ENCODE measurements at places on chromosomes 1 and 21.

- DNase-seq = no peak
Measured at GRCh38 chr1:22791831-22792347, 81.2 kb downstream of the EPHB2 start.

DNA sequence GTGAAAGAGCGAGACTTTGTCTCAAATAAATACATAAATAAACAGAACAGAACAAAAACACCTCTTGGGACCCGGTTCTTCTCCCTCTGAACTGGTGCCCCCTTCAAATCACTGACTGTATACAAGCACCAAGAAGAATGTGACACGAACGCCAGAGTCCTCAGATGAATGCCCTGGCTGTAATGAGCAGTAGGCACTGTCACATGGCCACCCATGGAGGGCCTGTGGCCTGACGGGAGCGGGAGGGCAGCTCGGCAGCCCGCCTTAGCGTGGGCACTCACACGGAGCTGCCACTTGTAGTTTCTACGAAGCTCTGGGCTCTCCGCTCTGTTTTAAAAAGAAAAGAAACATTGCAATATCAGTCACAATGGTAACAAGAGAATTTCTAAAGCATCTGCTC, 146.0 kb downstream of the PEX14 start:
- DNase-seq = no peak

DNA sequence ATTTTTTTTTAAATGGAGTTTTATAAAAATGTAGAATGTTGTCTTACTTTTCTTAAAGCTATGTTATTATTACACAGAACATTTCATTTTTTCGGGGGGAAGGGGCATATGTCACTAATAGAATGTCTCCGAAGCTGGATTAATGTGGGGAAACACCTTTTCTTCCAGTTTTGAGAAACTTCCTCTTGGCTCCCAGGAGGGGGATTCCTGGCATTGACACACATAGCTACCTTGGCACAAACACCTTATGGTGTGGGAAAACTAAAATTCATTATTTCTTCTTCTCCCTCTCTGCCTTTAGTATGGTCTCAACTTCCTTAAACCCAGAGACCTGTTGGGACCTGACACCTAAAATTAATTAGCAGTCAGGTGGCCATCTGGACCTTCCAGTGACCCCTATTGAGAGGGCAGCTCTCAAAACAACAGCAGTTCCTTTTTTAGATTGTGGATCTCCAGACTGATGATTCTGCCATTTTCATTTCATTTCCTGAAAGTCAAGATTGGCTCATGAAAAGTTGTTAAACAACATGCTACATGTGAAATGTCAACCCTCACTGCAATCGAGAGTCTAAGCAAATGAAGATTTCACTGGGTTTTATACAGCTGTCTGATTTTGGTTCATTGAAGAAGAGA, 70.1 kb upstream of the EDEM3 start:
- DNase-seq = peak; percentile 12

DNA sequence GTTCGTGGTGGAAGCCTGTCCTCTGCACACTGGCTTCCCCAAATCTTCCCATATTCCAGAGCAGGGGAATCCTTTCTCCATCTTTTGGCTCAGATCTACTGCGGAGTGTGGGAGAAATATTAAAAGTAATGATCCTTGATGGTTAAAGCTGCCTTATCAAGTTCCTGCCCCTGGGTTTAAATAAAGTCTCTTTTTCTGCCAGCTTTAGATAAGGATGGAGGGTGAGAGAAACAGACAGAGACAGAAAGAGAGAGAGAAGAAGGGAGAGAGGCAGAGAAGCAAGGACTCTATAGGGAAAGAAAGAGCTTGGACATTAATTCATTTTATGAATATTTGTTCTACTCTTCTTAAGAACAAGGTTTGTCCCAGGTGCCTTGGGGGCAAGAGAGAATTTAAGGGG, 98.0 kb downstream of the KCNJ15 start:
- no peak for DNase-seq

GRCh38 chr21:36689324-36689723, 9.6 kb upstream of the SIM2 start:
- DNase-seq = no peak

DNA sequence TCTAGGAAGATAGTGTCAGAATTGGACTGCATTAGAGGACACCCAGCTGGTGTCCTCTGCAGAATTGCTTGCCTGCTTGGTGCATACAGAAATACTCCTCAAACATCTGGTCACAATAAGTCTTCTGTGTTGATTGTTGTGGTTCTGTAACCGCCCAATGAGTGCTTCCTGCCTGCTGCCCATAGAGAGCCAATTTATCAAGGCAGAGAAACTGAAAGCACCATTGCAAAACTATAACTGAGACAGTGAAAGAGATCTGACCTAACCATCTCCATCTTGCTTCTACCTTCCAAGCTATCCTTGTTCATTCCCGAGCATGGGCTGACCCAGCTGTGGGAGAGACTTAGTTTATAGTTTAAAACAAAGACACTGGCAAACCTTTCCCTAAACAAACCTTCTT, 462.4 kb upstream of the RGS18 start:
- peak; percentile 34 for DNase-seq

DNA sequence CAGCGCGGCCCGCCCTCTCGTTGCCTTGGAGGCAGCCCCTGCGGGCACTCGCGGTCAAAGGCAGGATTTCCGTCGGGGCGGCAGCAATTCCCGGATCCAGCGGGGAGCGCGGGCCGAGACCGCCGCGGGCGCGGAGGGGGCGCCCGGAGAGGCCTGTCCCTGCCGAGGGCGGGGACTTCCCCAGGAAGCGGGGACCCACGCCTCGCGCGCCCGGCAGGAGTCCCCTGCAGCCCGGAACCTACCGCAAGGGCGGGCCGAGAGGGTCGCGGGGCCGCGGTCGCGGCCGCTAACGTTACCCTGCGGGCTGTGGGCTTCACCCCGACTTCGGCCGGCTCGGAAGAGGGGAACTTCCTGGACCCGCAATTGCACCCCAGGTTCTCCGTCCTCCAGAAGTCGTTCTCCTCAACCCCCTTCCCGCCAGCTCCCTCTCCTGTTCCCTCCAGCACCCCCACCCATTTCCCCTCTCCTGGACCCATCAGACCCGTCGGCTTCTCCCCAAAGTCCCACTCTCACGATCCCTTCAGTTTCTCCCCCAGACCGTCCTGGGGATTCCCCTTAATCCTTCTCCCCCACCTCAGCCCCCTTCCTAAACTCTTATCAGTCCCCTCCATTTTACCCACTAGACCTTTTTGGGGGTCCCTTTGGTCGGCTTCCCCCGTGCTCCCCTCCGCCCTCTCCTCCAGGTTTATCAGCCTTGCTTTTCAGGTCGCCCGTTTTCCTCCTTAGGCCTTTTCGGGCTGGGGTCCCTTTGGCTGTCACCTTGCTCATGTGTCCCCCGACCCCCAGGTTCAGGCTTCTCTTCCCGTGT, 604 bp downstream of the FGR start:
- DNase-seq = peak; percentile 51

GRCh38 chr1:59062743-59063142, 234.2 kb upstream of the FGGY start:
- no peak for DNase-seq

GRCh38 chr1:58251430-58252073, 295.0 kb downstream of the OMA1 start:
- DNase-seq = peak; percentile 20

Data from KBM-7 (cell line).